GM12891 (cell line): ENCODE measurements at places on chromosomes 2 and 18.
A peak's percentile ranks its signal among the peaks of the same experiment; 100 is the strongest.

DNA sequence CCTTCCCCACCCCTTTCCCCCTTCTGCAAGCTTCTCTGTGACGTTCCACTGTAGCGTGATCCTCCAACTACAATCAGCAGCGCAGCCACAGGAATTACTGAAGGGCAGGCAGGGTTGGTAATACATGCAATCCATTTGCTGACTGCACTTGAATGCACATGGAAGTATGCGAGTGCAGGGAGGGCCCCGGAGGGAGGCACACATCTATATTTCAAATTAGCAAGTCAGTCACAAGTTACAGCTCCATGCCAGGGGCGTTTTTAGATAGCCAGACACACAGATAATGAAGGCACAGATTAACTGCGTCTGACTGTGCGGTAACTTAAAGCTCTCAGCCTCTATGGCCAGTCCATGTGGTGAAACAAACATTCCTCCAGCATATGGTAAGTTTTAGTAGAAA is 209.2 kb upstream of the GATA6 start:
- DNase-seq, result no peak

GRCh38 chr2:26187537-26188104 is 14.7 kb downstream of the GAREM2 start:
- DNase-seq, result no peak

DNA sequence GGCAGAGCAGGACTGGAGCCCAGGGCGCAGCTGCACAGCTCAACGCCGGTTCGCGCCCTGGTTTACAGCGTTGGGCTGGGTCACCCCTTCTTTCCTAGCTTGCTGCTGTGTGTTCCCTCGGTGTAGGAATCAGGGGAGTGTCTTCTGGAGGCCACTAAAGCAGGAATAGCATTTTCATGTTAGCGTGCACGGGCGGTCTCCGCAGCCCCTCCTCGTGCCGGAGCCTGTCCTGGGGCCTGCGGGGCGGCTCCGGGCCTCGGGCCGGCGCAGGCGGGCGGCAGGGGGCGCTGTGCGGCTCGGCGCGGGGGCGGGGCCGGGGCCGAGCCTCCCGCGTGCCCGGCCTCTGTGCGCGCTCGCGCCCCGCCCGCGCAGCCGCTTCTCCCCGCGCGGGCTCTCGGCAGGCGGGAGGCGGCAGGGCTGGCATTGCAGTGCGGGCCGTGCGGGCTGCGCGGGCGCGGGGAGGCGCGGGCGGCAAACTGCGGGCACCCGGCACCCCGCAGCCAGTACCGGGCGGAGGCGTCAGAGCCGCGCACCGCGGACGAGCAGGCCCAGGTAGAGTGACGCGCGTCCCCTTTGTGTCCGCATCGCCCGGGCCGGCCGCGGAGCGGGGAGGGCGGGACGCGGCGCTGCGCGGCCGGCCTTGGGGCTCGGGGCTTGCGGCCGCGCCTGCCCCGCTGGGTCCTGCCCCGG is at the start of gene RNF144A:
Gene RNF144A (plus strand): TSS at position 342 of the 690 bp plus-strand sequence. CDS start 79,515 bp downstream, outside the sequence.
- DNase-seq, result peak; percentile 81

- DNase-seq, result no peak
Observed at GRCh38 chr18:21012308-21012707, 99.3 kb downstream of the ROCK1 start.

DNA sequence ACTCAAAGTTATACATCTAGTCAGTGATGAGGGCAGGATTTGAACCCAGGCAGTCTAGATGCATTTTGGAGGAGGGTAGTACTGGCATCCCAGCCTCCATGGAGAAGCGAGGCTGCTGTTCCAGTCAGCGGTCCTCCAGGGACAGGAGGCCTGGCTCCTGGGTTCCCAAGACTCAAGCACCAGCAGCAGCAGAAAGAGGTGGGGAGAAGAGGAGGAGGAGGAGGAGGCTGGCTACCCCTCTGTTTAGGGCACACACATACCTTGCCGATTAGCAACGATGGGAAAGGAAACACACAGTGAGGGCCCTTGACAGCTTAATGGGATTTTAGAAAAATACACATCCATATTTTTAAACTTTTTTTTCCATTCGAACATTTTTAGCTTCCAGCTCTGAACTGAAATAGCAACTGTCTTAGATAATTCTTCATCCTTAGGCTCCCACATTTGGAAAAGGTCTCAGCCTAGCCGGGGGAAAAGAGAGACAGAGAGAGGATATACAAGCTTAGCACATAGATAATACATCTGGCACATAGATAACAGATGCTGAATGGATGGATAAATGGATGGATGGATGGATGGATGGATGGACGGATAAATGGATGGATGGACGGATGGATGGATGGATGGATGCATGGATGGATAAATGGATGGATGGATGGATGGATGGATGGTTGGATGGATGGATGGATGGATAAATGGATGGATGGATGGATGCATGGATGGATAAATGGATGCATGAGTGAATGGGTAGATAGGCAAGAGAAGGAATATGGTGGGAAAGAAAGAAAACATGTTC is 87.9 kb downstream of the LBH start:
- no peak for DNase-seq

GRCh38 chr2:176132205-176133171 is 3.0 kb downstream of the HOXD8 start:
- no peak for DNase-seq

DNA sequence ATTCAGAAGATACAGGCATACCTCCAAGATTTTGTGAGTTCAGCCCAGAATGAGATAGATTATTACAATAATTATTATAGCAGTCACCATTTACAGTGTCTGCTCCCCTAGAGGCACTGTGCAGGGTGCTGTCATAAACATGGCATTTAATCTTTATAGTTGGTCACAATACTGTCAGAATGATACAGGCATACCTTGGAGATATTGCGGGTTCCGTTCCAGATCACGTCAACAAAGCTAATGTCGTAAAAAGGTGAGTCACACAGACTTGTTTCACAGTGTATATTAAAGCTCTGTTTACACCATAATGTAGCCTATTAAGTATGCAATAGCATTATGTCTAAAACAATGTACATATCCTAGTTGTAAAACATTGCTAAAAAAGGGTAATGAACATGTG is 45.6 kb downstream of the ZRANB3 start:
- no peak for DNase-seq

DNA sequence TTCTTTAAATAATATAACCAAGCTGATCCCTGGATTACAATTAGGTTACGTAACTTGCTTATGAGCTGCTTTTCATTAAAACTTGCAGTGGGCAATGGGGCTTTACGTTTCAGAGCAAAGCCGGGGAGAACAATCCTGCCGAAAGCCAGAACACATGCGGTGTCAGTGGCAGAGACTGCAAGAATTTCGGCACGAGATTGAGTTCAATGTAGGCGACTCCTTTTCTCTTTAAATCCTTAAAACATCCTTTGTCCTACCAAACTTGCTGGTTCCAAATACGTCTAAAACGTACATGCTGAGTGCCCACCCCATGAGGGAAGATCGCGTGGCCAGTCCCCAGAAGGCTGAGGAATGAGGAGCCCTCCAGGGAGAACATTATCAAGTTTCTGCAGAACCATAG is 36.8 kb upstream of the NCOA1 start:
- DNase-seq, result no peak

DNA sequence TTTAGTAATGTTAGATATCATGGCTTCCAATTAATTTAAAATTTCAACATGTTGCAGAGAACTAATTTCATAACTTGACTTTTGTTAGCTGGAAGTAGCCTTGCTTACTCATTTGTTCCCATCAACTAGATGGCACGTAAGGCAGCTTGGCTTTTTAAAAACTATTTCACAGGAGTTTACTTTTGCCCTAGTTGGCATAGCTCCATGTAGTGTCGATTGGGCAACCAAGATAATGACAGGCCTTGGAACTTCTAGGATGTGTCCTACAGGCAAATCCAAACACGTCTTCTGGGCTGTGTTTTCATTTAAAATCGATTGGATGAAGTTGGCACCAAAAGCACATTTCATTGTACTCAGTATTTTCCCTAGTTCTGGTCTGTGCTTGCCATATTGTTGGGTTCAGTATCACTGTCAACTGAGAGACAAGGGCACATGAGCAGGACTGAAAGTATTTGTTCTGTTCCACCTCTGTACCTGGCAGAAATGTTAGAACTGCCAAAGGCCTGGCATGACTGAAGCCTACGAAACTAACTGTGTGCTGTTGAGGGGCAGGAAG is 29.4 kb downstream of the HADHB start:
- no peak for DNase-seq

DNA sequence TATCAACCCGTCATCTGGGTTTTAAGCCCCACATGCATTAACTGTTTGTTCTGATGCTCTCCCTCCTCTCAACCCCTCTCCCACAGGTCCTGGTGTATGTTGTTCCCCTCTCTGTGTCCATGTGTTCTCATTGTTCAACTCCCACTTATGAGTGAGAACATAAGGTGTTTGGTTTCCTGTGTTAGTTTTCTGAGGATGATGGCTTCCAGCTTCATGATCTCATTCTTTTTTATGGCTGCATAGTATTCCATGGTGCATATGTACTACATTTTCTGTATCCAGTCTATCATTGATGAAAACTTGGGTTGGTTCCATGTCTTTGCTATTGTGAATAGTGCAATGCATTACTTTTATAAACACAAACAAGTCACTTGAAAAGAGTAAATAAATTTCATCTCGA is 7.0 kb upstream of the INPP1 start:
- DNase-seq, result no peak
